ENCODE measurements at places on chromosomes 12 and 14. TPM values are rescaled to one million over a fixed set of nuclear protein-coding genes. Genes with fewer than 3 reads are reported as not detected.

DNA sequence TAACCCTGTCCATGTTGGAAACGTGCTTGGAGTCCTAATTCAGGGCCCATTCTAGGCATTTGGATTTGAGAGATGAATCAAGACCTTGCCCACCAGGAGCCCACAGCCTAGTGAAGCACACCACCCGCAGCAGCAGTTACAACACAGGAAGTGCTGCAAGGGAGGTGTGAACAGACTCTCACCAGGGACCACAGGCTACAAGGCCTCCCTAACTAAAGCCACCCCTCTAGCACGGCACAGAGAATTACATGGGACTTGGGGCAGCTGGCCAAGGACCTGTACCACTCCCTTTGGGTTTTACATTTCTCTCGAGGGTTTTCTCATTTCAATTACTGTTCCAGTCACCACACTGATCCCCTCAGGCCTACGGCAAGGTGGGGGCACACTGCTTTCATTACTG is 49.5 kb upstream of the FOXN3 start:
- DNase-seq, result no peak

Gene RAD9B
- total RNA-seq, result 0.64 TPM

DNA sequence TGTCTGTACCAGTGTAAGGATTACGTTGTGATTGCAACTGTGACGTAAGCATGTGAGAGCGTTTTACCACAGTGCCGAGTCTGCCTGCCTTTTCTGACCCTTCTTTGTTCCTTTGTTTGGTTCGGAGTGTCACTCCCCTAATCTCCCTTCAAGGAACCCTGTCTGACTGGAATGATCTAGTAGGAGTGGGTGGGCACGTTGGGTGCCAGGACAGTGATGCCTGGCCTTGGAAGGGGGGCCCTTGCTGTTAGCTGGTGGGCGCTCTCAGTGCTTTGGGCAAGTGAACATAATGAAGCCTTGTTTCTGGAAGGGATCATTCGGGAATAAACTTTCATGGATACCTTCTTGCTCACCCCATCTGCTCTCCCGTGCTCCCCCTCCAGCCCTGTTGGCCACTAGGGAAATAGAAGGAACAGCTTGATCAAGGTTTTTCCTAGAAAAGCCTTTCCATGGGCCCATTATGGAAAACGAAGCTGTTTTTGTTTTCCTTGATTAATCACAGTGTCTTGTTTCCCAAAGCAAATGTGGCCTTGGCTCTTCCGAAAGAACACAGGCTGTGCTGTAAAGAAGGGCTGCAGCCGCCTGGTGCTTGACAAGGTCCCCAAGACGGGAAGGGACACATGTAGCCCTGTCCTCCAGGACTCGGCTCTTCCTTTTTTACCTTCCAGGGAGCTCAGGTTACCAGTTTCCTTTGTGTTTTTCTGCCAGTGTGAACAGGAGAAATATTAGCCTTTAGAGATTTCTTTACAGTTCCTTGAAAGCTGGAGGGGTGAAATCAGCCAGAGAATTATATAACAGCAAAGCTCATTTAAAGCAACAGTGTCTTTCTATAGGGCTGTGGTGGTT is 215.5 kb downstream of the CRADD start:
- DNase-seq, result peak; percentile 65

Gene MYO1H
- not detected for total RNA-seq

Gene ACSM4
- total RNA-seq, result not detected

GRCh38 chr12:51527966-51528365 is 63.1 kb upstream of the SCN8A start:
- no peak for DNase-seq

- no peak for DNase-seq
Observed at GRCh38 chr12:118649765-118650585, 273.6 kb downstream of the SUDS3 start.

- peak; percentile 78 for DNase-seq
Observed at GRCh38 chr12:34396861-34397590, 374.7 kb downstream of the ALG10 start.

DNA sequence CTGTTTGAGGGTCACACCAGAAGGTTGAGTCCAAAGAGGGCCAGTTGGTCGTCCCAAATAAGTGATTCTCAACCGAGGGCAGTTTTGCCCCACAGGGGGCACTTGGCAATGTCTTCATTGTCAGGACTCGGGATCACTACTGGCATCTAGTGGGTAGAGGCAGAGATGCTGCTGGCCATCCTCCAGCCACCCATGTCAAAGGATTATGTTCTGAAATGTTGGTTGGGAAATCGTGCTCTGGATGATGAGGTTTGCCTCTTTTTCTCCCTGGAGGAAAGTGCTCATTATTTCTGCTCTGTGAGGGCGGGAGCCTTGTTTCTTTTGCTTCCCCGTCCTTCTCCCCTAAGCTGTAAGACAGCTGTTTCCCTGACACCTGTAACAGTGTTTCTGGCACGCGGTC is 3.6 kb downstream of the ZNF839 start:
- peak; percentile 90 for DNase-seq

Gene GPR84
- total RNA-seq, result not detected

Gene EID3
- 2.8 TPM for total RNA-seq

- no peak for DNase-seq
Observed at GRCh38 chr14:69285661-69286255, 25.8 kb downstream of the GALNT16 start.

DNA sequence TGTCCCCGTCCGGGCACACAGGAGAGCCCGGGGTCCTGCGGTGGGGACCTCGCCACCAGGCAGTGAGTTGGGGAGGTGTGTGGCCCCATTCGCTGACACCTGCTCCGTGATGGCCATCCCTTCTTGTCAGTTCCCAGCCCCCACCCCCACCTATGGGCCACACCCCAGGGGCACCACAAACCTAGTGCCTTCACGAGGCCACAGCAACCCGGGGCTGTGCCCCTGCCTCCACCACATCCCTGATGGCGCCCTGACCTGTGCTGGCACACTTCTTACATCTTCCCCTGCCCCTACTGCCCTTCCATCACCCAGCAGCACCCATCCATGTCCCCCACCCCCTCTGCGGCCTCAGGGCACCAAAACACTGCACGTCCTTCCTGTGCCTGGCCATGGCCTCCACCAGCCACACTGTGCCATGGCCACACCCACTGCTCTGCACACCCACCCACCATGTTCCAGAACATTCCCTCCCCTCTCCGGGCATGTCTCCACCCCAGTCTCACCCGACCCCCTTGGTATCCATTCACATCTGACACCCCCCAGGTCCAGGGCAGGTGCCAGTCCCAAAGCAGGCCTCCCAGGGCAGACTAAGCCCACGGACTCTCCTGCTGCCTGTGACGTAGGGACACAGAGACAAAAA is 24.4 kb downstream of the JAG2 start:
- DNase-seq, result no peak

Gene MORN3
- total RNA-seq, result 0.29 TPM

DNA sequence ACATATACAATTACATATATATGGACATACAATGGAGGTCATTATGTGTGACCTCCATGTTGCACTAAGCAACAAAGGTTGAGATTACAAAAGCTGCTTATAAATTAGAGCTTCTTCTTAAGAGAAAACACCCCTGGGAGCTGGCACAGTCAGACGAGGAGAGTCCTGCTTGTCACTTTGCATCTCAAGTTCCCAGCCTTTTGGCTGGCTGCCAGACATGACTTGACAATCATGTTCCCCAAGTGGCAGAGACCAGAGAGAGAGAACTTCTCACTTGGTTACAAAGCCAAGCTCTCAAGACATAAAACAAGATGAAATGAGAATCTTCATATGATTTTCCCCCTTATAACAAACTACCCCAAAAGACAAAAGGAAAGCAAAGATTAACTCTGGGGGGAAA is 8.5 kb upstream of the SYNJ2BP start:
- no peak for DNase-seq

GRCh38 chr14:97975216-97975615 is 1178.0 kb downstream of the VRK1 start:
- DNase-seq, result no peak

DNA sequence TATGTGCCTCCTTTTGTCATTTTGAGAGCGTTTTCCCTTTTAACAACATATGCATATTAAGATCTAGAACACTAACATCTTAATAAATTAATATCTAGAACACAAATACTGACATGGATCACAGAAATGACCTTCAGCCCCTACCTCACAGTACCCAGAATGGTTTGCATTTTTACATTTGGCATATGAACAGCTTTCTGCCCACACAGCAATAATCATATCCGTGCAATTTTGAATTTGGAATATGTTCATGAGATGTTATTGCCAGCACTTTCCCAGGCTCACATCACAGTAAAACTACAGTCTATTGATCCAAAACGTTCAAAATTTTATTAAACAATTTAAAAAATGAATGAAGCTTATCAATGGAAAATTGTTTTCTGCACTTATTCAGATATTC is 114.6 kb downstream of the SLC25A21 start:
- no peak for DNase-seq

DNA sequence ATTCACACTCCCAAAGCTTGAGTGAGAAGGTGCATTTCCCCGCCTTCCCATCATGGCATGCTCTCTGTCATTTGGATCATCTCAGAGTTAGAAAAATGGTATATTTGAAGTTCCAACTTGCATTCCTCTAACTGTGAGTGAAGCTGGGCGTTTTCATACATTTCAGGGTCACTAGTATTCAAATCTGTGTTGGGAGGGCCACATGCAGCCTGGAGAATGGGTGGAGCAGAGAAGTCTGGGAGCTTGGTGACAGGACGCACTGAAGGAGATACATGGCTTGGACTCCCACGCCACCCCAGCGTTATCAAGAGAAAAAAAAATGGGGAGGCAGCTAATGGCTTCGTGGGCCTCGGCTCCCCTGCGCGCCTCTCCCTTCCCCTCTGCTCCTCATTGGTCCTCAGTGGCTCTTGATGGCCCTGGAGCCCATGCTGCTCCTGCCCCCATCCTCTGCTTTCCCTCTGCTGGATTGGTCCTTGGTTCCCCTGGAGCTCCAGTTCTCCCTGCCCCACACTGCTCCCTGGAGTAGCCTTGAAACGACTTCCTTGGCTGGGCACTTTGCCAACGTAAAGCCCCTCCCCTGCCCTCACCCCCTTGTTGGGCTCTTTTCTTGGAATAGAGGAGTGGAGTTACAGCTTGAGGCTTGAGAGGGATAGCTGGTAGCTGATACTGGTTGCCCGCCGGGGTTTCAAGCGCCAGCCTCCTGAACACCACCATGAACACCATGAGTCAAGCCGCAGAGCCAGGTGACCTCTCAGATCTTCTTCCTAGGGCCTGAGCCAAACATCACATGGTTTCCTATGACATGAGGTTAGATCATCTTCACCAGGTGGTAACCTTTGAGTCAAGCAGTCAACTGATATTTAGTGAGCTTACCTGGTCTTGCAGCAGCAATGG is 139.6 kb downstream of the PRKCH start:
- no peak for DNase-seq

- DNase-seq, result no peak
Observed at GRCh38 chr14:51574009-51574408, 77.7 kb upstream of the FRMD6 start.

GRCh38 chr12:106281804-106282203 is 20.7 kb upstream of the TCP11L2 start:
- no peak for DNase-seq

GRCh38 chr12:123165537-123165936 is 14.6 kb upstream of the PITPNM2 start:
- DNase-seq, result no peak

GRCh38 chr12:87238466-87238865 is 790.7 kb downstream of the C12orf50 start:
- DNase-seq, result no peak

Gene KERA
- total RNA-seq, result not detected
